NCI-H524 treated with DMSO at 0.1 percent for 48 hours (cell line): ENCODE measurements at places on chromosomes 2 and 18.

DNA sequence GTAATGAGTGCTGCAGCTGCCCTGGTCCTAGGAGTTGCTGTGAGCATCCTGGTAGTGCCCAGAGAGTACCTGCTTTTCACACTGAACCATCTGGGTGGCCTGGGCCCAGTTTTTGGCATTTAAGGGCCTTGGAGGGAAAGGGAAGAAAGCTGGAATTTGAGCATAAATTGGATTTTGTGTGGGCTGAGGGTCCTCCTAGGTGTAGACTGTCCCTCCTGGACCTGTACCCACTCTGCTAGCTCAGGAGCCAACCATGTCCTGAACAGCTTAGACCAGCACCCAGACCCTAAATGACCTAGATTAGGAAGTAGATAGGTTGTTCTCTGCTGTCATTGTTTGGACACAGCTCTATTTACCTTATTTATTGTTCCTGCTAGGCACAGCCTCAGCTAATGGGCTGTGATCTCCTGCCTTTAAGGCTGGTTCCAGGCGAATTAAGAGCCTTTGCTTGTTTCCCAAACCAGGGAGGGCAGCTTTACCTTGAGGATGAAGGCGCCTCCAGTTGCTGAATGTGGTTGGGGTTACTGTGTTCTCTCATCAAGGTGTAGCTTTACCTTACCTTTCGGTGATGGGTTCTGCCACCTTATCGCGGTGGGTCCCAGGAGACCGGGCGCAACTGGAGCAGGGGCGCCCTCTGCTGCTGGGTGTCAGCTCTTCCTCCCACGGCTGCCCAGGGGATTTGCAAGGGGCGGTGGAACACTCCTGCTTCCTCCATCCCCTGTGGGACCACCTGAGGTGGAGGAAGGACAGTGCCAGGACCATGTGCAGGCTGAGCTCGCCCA lies 34.4 kb downstream of the ITGA6 start:
- peak; percentile 11 for DNase-seq

DNA sequence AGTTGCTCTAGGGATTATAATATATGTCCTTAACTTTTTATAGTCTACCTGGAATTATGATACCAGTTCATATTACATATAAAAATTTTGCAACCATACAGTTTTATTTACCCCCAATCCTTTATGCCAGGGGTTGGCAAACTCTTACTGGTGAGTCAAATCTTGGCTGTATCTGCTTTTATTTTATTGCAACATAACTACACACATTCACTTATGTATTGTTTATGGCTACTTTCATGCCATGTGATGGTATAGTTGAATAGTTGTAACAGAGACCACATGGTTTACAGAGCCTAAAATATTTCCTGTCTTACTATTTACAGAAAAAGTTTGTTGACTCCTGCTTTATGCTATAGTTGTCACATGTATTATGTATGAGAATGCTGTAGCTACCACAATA lies 25.8 kb upstream of the DLX2 start:
- no peak for DNase-seq

GRCh38 chr2:4828682-4829374 lies 863.4 kb upstream of the SOX11 start:
- DNase-seq, result no peak

- no peak for DNase-seq
These were observed 366.9 kb upstream of the SLC14A2 start for GRCh38 chr18:45248240-45248903.

GRCh38 chr2:197515315-197515738 lies 539 bp upstream of the MOB4 start:
- peak; percentile 94 for DNase-seq

GRCh38 chr2:232352511-232353091 lies 25.9 kb upstream of the ALPP start:
- no peak for DNase-seq

- no peak for DNase-seq
These were observed 45.8 kb downstream of the SH3RF3 start for GRCh38 chr2:109174626-109175349.

GRCh38 chr2:121362774-121363173 lies 77.8 kb upstream of the TFCP2L1 start:
- no peak for DNase-seq

- no peak for DNase-seq
These were observed 142.4 kb upstream of the RBBP8 start for GRCh38 chr18:22790545-22791309.

DNA sequence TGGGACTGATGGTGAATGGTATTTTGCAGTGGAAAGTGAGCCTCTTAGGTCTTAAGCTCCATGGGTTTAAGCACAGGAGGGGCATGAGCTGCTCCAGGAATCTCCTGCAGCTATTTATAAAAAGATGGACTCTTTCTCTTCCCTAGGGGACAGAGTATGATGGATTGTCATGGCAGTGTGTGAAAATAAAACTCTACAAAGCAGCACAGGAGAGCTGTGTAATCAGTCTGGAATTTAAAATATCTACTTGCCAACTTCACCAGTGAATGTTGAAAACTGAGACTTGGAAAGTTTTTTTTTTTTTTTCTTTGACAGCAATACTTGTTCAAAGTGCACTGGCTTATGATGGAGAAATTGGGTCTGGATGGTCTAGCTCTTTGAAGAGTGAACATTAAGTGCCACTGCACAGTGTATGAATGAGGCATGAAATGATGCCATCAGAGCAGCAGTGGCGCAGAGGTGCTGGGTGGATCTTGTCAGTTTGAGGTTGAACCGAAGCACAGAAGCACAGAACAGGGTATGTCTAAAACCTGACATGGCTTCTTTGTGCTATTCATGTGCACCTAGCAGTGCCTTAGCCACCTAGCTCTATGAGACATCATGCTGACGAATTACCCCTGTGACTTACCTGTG lies 245.4 kb downstream of the PTPRM start:
- no peak for DNase-seq

GRCh38 chr2:143451642-143452281 lies 322.5 kb downstream of the ARHGAP15 start:
- no peak for DNase-seq

GRCh38 chr2:240519396-240520129 lies 38.2 kb downstream of the ANKMY1 start:
- no peak for DNase-seq

DNA sequence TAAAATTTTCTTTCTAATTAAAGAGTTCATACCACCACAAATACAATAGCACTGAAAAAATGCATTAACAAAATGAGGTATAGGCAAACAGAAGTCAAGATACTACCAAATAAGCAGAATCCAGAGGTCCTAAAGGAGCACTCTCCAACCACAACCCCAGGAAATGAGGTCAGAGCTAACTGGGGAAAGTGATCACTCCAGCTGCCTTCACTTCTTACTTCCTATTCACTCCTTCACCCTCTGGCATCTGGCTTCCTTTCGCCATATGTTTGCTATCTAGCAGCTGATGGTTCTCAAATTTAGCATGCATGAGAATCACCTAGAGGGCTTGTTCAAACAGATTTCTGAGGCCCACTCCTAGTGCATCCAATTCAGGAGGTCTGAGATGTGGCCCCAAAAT lies 212.6 kb upstream of the ACVR2A start:
- DNase-seq, result peak; percentile 57

DNA sequence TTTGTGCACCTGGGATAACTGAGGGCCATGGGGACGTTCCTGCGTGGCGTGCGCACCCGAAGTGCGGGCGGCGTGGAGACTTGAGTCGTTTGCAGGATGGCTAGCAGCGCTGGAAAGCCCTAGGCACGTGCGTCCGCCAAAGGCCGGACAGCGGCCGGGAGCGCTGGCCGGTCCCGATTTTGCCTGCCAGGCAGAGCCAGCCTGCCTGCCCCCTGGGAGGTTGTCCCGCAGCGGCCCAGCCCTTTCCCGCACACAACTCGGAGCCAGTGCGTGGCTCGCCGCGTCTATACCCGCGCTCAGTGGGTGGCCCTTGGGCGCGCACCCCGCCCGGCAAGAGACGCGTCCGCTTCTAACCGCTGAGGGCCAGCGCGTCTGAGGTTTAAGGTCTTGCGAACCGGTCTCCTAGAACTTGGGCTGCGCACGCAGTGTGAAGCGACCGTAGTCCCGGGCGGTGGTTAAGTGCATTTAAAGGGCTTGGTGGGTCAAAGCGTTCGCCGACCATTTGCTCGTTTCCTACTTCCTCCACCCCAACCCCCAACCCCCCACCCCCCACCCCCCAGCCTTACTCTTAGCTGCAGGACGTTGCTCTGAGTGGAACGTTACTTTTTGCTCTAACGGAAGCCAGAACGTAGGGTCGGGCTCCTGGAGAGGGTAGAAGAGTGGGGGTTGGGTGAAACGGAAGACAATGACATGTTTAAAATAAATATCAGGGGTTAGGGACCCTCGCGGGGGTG lies 627 bp downstream of the CDCA7 start:
- DNase-seq, result no peak

DNA sequence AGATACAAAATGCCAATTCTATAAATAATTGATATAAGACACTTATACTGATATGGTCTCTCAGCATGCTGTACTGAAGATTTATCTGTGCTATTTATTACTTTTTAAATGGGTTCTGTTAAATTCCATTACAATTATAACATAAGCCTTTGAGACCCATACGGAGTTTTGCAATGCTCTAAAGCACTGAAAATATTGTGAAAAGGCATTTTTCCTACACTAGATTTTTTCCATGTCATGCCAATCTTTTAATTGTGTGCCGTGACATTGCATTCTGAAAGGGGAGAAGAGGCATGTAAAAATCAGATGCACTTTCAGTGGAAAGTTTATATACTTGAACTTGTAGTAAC lies 46.5 kb downstream of the EFEMP1 start:
- no peak for DNase-seq

GRCh38 chr2:160679686-160680085 lies 186.1 kb upstream of the RBMS1 start:
- no peak for DNase-seq

GRCh38 chr2:86274265-86274917 lies 63.0 kb downstream of the REEP1 start:
- DNase-seq, result no peak

- DNase-seq, result no peak
These were observed 121.2 kb downstream of the ARHGEF4 start for GRCh38 chr2:130957915-130958314.

DNA sequence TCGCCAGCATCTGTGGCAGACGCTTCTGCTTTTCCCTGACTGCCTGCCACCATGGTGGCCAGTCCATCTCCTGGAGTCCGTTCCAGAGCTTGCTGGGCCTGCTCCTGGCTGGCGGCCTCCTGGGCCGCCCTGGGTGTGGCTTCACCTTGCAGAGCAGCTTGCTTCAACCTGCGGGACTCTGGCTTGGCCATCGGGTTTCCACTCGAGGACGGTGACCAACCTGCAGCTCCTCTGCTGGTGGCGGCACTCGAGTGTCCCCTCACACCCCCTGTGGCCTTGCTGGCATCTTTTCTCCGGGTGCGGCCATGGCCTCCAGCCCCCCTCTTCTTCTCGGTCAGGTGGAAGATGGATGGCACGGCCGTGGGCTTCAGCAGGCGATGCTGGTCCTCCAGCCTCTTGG lies 3.4 kb downstream of the THAP4 start:
- no peak for DNase-seq

DNA sequence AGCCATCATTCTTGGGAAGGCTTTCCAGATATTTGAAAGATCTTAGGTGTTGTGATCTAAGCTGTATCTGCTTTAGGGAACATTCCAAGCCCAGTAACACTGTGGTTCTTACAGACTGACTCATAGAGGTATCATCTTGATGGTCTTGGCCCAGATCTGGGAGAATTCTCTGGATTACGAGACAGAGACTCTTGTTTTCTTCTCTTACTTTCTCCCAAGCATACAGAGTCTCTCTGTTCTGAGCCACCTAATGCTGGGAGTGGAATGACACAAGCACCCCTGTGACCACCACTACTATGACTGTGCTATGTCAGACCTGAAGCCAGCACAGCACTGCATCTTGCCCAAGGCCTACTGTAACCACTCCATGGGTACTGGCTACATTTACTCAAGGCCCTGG lies 81.0 kb upstream of the EPAS1 start:
- no peak for DNase-seq

GRCh38 chr2:131004446-131005209 lies 88.6 kb downstream of the FAM168B start:
- DNase-seq, result no peak

GRCh38 chr2:99974275-99974674 lies 168.1 kb downstream of the AFF3 start:
- DNase-seq, result no peak

DNA sequence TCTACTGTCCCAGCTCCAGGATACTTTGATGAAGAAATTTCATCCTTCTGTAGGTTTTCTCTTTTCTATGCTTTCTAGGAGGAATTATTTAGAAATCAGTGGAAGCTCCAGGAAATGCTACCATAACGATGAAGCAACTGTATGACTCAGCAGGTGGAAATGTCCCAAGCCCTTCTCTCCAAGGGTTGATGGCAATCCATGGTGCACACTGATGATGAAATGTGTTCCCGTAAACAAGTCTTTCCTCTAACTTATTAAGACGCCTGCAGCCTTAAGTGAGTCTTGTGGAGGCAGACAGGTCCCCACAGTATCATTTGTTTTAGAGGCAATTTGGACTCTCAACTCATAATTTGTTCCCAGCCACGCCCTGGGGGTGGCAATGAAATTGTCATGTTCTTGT lies 777.6 kb upstream of the SOX11 start:
- DNase-seq, result no peak

- no peak for DNase-seq
These were observed 35.7 kb downstream of the STEAP3 start for GRCh38 chr2:119259296-119259860.
